LoVo (cell line): ENCODE measurements at places on chromosomes 5 and 9.

GRCh38 chr5:83034036-83034435 lies 43.2 kb downstream of the TMEM167A start:
- no peak for DNase-seq

- DNase-seq, result no peak
Observed at GRCh38 chr5:59038798-59039295, 456.0 kb downstream of the RAB3C start.

GRCh38 chr9:35847792-35848572 lies 19.0 kb downstream of the TMEM8B start:
- DNase-seq, result no peak

DNA sequence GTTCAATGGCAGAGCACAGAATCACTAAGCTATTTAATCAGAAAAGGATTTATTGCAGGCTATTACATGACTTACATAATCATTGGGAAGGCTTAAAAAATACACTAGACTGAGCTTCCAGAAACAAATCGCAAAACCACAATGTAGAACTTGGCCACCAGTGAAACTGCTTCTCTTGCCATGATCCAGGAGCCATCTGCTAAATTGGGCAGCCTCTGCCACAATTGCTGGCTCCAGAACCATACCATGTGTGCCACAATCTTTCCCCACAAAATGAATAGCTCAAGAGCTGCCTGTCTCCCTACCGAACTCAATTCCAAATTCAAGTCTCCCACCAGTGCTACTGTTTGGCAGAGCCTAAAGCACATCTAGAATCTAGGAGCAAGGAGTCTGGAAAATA lies 9.8 kb upstream of the ERAP1 start:
- DNase-seq, result no peak

GRCh38 chr5:170319301-170319700 lies 21.7 kb upstream of the LCP2 start:
- no peak for DNase-seq

DNA sequence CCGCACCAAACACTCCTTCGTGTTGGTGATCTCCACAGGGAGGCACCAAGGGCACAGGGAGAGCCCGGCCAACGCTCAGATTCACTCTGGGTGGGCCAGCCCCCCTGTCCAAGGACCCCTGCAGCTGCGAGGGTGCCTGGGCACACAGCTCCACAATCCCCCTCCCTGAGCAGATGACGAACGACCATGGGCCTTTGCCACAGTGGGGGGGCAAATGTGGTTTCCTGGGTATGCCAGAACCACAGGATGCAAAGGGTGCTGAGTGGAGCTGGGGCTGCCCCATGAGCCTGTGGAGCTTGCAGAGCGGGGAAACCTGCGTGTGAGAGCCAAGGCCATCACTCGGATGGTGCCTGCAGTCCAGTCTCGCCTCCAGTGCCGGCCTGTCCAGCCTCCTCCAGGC lies 31.0 kb downstream of the LPCAT1 start:
- no peak for DNase-seq

GRCh38 chr9:121673576-121673975 lies 22.1 kb downstream of the DAB2IP start:
- DNase-seq, result no peak

DNA sequence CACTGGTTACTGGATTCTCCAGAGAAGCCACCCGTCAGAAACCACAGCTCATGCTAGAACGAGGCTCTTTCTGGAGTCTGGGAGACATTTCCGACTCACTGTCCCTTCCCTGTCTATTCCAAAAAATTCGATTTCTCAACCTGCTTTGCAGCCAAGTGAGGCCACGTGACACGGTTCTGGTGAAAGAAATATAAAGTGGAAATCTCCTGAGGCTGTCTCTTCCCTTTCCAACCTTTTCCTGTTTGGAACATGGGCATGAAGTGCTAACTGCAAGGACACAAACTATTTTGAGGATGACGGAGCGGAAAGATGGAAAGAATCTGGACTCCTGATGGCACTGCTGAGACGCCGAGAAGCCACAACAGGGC lies 6.1 kb upstream of the PTGS1 start:
- DNase-seq, result no peak

DNA sequence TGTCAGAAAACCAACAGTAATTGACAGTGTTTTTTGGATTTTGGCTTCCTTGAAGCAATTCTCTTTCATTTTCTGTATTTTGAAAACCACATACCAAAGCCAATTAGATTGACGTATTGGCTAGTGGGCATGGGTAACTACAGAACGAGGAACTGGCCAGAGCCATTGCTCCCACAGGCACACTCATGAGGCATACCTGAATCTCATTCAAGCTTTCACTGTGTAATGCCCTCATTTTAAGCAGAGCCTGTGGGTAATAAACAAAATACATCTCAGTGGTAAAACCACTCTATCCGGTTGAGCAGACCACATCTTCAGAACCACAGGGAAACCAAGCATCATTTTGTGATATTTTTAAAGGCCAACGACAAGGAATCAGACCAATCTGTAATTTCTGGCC lies 394.1 kb downstream of the ZNF608 start:
- no peak for DNase-seq

GRCh38 chr9:88559661-88560060 lies 24.7 kb downstream of the NXNL2 start:
- no peak for DNase-seq

DNA sequence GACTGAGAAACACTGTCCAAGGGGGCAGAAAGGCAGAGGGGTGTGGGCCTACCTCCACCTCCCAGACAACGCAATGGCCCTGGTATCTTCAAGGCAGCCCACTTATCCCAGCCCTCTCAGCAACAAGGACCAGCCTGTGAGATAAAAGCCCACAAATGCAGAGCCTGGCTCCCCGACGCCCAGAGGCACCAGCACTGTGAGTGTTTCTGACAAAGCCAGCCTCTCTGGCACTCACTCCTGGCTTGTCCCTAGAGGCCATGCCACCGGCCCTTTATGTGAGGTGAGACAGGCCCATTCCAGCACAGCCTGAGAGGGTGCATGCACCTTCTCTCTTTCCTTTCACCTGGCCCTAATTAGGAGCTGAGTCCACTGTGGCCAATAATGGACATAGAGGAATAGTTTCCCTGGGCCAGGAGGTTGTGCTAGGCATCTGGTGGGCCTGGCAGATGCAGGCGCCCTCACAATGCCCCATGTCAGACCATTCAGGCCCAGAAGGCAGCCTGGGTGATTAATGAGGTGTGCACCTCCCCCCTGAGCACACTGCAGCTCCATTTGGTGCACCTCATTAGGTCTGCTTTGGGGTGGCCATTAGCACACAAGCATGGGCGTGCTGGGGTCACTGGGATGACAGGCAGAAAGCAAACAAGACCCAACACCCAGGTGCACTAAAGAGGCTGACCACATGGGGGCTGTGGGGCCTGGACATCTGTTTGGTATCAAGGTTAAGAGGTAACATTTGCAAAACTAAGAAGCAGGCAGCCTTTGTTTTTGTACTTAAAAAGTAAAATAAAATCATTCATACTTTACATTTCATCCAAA lies 176.0 kb downstream of the MED10 start:
- DNase-seq, result no peak

GRCh38 chr9:129868023-129868871 lies 33.0 kb downstream of the USP20 start:
- DNase-seq, result no peak

DNA sequence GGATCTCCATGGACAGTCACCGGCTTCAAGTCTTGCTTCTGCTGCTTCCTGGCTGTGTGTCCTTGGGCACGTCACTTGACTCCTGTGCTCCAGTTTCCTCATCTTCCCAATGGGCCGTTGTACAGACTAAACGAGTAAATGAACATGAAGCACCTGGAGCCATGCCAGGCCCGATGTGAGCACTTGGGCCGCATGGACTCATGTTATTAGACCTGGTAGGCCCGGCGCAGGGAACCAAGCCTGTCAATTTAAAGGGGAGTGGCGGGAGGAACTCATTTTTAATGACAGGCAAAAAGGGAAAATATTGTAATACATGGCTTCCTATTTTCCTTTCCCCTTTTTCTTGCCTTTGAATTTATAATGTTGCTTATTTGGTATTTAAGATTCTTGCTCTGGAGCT lies 47.5 kb downstream of the TENT4A start:
- no peak for DNase-seq

- DNase-seq, result no peak
Observed at GRCh38 chr9:22055090-22055489, 46.0 kb upstream of the CDKN2B start.

DNA sequence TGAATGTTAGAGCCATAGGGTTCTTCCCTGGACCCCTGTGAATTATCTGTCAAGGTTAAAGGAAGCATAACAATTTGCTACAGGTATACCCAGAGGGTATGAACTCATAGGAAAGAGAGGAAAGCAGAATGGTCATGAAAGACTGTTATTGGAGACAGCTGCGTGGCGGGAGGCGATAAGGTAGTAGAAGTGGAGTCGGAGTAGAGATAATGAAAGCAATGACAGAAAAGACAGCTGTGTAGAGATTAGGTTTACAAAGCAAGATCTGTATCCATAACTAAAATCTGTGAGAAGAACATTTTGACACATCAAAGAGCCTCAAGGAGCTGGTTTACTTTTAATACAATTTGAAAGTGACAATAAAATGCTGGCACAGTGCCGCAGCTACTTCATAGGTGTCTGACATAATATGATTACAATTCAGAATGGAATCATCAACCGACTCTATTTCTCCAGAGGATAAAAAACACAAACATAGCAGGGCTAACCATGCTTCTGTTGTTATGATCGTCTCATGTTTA lies 603.9 kb downstream of the CDH12 start:
- DNase-seq, result no peak

GRCh38 chr9:14052359-14052758 lies 261.6 kb downstream of the NFIB start:
- DNase-seq, result no peak

- DNase-seq, result no peak
Observed at GRCh38 chr5:62825623-62826220, 247.1 kb downstream of the LRRC70 start.

GRCh38 chr9:76321195-76321828 lies 72.9 kb downstream of the RFK start:
- no peak for DNase-seq

DNA sequence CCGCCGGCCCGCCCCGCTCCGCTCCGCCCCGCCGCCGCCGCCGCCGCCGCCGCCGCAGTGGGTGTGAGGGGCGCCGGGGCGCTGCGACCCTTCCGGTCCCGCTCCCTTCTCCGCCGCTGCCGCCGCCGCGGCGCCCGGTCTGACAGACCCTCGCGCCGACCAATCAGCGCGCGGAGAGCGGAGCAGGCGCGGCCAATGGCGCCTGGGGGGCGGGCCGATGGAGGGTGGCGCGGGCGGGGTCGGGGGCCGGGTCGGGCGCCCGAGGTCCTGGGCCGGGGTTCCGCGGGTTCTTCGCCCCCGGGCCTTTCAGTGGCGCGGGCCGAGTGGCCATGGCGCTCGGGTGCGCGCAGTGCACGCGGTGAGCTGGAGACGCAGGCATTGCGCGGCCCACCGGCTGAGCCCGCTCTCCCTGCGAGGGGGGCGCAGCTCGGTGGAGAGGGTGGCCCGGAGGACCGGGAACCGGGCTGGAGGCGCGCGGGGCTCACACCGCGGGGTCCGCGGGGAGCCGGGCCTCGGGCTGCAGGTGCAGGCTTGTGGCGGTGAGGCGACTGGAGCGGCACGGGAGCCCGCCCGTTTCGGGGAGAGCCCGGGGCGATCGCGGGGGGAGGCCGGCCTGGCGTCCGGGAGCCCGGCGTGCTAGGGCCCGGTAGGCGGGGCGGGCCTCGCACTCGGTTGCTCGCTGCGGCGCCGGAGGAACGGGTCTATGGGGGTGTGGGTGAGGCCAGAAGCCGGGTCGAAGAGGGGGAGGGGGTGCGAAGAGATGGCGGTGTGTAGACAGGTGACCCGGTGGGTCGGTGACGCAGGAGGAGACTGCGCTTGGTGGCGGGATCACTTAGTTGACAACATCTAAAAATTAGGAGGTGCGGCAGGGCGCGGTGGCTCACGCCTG lies at the start of gene MAPK9:
MAPK9 (minus strand) TSS at position 141 of the 889 bp plus-strand sequence. CDS start 11,522 bp downstream, outside the sequence.
- DNase-seq, result peak; percentile 90

GRCh38 chr5:40073927-40074326 lies 605.8 kb upstream of the PTGER4 start:
- DNase-seq, result no peak

DNA sequence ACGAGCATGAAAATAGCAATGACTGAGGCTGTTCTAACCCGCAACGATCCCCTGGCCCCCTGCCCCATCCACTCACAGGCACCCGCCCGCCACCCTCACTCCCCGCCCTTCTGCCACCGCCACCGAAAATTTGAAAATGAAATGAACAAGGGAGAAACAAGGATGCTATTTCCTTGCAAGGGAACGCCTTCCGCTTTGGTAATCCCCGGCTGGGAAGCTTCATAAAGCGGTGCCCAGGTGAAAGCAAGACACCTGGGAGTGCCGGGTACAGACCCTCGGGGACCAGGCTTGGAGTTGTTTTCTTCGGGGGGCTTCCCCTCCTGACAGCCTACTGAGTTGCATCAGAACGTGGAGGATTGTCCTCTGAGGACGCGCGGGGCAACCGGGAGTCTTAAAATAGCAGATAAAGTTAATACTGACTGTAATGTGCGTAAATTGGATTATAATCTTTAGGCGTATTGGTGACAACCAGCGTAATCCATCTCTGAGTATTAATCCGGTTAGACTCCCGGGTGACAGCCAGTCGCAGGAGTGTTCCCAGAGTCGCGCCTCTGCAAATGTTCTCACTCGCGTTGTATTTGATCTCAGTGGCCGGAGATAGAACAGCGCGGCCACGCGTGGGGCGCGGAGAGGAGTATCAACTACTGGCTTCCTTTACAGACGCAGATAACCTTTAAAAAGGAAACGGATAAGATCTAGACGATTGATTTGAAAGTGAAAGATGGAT lies 885 bp upstream of the MLLT3 start:
- DNase-seq, result peak; percentile 32

DNA sequence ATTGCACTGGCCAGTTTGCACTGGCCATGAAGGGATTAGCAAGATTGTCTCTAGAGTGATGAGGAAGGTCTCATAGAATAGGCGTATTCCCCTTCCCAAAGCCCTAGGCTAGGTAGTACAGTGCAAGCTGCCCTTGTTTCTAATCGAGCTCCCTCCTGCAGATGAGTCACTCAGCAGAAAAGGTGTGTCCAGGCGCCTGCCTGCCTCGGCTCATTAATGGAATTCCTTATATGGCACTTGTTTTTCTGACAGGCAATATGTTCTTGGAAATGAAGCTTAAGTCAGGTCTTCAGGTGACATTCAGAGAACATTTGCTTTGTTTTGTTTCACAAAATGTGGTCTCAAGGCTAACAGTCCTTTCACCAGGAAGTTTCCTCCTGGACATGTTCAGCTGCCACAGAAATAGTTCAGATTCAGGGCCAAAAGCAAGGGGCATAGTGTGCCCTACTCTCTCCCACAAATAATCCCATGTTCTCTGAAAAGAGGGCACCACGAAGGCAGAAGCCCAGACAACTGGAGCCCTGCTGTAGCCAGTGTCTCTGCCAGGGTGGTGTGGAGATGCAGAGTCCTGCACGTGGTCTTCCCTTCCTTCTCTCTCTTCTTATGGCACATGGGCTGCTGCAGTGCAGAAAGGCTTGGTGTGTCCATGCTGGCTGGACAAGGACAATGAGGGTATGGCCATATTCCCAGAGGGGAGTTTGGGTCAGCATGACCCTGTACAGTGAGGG lies 281.1 kb upstream of the MAP3K1 start:
- DNase-seq, result peak; percentile 85
